ENCODE measurements at places on chromosomes 5 and 9. TPM values are rescaled to one million over a fixed set of nuclear protein-coding genes. Genes with fewer than 3 reads are reported as not detected.

The ENHO gene
- total RNA-seq: 32.7 TPM

- DNase-seq: no peak
- no peaks in the 10 kb centered on the region for H3K4me1 ChIP-seq
- no peak overlapping the region for H3K27ac ChIP-seq
- H3K27me3 ChIP-seq: no peaks in the 10 kb centered on the region
- H3K36me3 ChIP-seq: no peaks in the 10 kb centered on the region
These were observed 10.7 kb downstream of the OR1L8 start for GRCh38 chr9:122572456-122572855.

- H3K4me1 ChIP-seq: peaks cover 68% of the 10 kb centered on the region
- H3K27ac ChIP-seq: no peak overlapping the region
- no peak overlapping the region for H3K4me3 ChIP-seq
- H3K36me3 ChIP-seq: no peaks in the 10 kb centered on the region
- H3K27me3 ChIP-seq: no peaks in the 10 kb centered on the region
- DNase-seq: no peak
These were observed 16.8 kb upstream of the DAB2IP start for GRCh38 chr9:121634329-121635261.

GRCh38 chr5:14851050-14851419, 20.5 kb downstream of the ANKH start:
- DNase-seq: no peak
- no peaks in the 10 kb centered on the region for H3K27me3 ChIP-seq
- H3K27ac ChIP-seq: no peak overlapping the region
- peaks cover 4% of the 10 kb centered on the region for H3K36me3 ChIP-seq

DNA sequence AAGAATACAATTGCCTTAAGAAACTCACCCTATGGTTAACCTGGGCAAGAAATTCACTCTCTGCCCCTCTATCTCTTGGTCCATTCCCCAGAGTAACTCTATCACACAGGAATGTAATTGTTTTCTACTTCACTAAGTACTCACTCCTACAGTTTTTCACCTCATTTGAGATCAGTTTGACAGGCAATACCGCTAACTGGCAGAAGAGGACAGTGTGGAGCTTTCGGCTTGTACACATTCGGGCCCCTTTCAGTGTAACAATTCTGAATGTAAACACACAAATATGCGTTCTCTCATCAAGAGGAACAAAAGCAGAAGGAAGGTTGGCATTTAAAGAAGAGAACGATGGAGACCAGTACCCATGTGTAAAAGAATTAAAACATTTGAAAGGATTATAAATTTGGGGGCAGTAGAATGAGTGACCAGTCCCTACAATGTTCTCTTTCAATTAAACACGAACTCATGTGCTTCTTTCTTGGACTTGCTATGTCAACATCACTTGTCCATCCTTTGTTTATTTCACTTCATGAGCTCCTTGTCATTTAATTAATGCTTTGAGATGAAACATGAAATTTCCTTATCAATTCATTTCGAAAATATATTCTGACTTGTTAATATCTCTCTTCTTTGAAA, 188.5 kb upstream of the GRAMD2B start:
- H3K36me3 ChIP-seq: no peaks in the 10 kb centered on the region
- DNase-seq: no peak
- H3K27ac ChIP-seq: no peak overlapping the region
- H3K4me3 ChIP-seq: no peak overlapping the region
- no peaks in the 10 kb centered on the region for H3K27me3 ChIP-seq

The PCAT7 gene
- not detected for total RNA-seq

GRCh38 chr5:177162379-177162778, 28.8 kb downstream of the NSD1 start:
- no peak overlapping the region for H3K4me3 ChIP-seq
- H3K36me3 ChIP-seq: peaks cover 30% of the 10 kb centered on the region
- DNase-seq: no peak
- no peak overlapping the region for H3K27ac ChIP-seq

The TMC1 gene
- 0.39 TPM for total RNA-seq

- H3K4me3 ChIP-seq: no peak overlapping the region
- no peak for DNase-seq
- H3K4me1 ChIP-seq: no peaks in the 10 kb centered on the region
These were observed 37.5 kb downstream of the SLC44A1 start for GRCh38 chr9:105281926-105282325.

GRCh38 chr5:38724301-38725030, 121.3 kb upstream of the OSMR start:
- H3K4me3 ChIP-seq: no peak overlapping the region
- no peak for DNase-seq
- H3K27ac ChIP-seq: peak overlapping the region; percentile 61
- peaks cover 28% of the 10 kb centered on the region for H3K4me1 ChIP-seq

GRCh38 chr9:134641990-134642384, 384 bp downstream of the COL5A1 start:
- H3K4me1 ChIP-seq: peaks cover 67% of the 10 kb centered on the region
- H3K27me3 ChIP-seq: peaks cover 28% of the 10 kb centered on the region
- DNase-seq: no peak
- H3K4me3 ChIP-seq: peak overlapping the region; percentile 71

DNA sequence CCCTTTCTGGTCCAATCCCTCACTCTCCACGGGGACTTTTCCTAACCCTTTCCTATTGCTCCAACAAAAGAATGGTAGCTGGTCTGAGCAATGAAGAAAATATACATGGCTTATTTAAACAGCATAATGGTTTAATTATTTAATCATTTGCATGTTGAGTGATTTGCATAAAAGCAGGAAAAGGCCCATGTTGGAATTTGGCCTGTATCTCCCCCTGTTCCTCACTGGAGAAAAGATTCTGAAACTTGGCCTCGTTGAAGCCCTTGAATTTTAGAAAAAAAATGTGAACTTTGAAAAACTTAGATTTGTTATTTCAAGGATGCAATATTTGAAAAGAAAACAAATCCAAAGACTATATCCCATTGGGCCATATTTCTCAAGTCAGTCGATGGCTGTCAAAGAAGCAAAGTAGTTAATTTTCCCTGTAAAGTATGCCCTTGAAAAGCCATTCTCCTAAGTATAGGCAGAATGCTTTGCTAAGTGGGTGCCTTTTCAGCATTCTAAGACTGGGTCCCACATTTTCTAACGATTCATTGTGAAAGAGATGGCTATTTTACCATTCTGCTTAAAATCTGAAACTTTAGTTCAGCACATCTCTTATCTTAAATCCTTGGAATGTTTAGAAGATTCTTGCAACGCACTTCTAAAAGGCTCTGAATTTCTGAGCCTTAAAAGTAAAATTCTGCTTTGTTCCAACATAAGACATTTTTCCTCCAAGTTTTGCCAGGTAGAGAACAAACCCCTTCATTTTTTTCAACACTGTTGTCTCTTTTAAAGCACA, 428.8 kb downstream of the ARHGEF28 start:
- no peak overlapping the region for H3K27ac ChIP-seq
- no peak overlapping the region for H3K4me3 ChIP-seq
- no peaks in the 10 kb centered on the region for H3K36me3 ChIP-seq
- no peaks in the 10 kb centered on the region for H3K4me1 ChIP-seq
- no peaks in the 10 kb centered on the region for H3K27me3 ChIP-seq

The C5orf58 gene
- total RNA-seq: not detected

DNA sequence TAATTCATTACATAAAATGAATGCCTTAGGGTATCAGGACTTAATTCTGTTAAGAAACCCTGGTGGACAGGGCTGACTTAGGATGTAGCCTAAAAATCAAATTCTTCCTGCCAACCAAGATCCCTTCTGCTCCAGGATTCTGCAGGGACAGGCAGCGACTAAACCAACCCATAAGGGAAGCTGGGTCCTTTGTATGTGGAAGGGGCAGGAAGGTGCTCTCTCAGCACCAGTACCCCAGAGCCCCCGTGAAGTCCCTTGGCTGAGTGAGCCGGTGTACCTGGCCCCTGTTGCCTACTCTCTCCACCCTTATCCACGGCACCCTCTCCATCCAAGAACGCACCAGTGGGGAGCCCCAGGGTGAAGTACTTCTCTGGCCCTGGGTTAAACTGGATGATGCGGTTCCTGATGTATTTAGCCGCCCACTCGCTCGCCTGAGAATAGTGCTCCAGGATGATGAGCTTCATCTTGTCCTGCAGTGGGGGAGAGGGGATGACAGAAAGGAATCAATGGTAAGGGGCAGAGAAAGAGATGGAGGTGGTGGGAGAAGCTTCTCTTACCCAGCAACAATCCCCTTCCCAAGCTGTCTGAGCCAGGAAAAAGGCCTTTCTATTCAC, 1.1 kb downstream of the GNPDA1 start:
- no peak overlapping the region for H3K27ac ChIP-seq
- DNase-seq: no peak
- H3K27me3 ChIP-seq: no peaks in the 10 kb centered on the region
- peaks cover 15% of the 10 kb centered on the region for H3K4me1 ChIP-seq

The ORM1 gene
- 0.72 TPM for total RNA-seq

DNA sequence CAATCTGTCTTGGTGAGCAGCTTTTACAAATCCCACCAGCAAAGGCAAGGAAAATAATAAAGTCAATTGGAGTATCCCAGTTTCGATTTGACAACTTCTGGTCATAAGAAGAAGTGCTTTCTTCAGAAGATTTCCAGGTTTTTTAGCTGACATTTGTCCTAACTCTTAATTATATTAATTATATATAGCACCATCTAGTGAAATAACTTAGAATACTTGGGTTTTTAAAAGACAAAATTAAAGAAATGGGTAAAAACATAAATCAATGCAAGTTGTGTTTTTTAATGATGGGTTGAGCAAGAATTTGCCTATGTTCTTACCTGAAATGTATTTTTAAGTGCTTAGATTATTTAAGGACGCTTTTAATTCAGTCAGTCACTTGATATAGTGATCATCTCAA, 421.8 kb downstream of the ACTL7B start:
- no peak overlapping the region for H3K27ac ChIP-seq
- H3K4me1 ChIP-seq: no peaks in the 10 kb centered on the region
- no peak overlapping the region for H3K4me3 ChIP-seq
- H3K27me3 ChIP-seq: no peaks in the 10 kb centered on the region
- no peaks in the 10 kb centered on the region for H3K36me3 ChIP-seq

The MORN5 gene
- 5.8 TPM for total RNA-seq

DNA sequence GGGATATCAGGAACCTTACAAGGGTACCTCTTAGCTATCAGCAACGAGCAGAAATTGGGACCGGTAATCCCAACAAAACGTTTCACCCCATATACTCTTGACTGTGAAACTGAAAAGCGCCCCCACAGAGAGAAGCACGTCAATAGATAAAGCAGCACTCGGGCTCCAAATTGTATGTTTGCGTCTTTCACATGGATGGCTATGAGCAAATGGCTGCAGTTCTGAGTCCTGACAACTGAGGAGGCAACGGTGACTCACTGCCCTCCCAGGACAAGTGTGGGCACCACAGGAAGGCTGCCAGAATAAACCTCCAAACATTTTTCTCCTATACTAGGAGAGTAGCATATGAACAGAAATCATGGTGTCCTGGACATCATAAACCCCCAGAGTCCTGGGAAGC, 36.6 kb downstream of the SEMA4D start:
- peaks cover 22% of the 10 kb centered on the region for H3K4me1 ChIP-seq
- H3K27ac ChIP-seq: no peak overlapping the region
- no peak overlapping the region for H3K4me3 ChIP-seq
- DNase-seq: no peak

The MBLAC2 gene
- total RNA-seq: 33.9 TPM

The RASEF gene
- 3.0 TPM for total RNA-seq

The CCL27 gene
- total RNA-seq: 0.66 TPM

- no peaks in the 10 kb centered on the region for H3K4me1 ChIP-seq
- H3K4me3 ChIP-seq: no peak overlapping the region
- no peaks in the 10 kb centered on the region for H3K27me3 ChIP-seq
- no peak for DNase-seq
- H3K27ac ChIP-seq: no peak overlapping the region
These were observed 10.9 kb upstream of the RNF145 start for GRCh38 chr5:159220206-159220605.

The TIMD4 gene
- total RNA-seq: 5.3 TPM

The PNPLA7 gene
- total RNA-seq: 0.89 TPM

The FOXI1 gene
- total RNA-seq: not detected

- H3K27ac ChIP-seq: no peak overlapping the region
- peaks cover 30% of the 10 kb centered on the region for H3K27me3 ChIP-seq
- no peak for DNase-seq
- peaks cover 11% of the 10 kb centered on the region for H3K4me1 ChIP-seq
- peaks cover 11% of the 10 kb centered on the region for H3K36me3 ChIP-seq
- H3K4me3 ChIP-seq: no peak overlapping the region
These were observed 2.7 kb downstream of the GRM6 start for GRCh38 chr5:178992291-178992895.

- H3K4me1 ChIP-seq: peaks cover 3% of the 10 kb centered on the region
- no peak overlapping the region for H3K4me3 ChIP-seq
- no peaks in the 10 kb centered on the region for H3K27me3 ChIP-seq
- H3K36me3 ChIP-seq: no peaks in the 10 kb centered on the region
- DNase-seq: no peak
- no peak overlapping the region for H3K27ac ChIP-seq
These were observed 87.7 kb downstream of the OSTF1 start for GRCh38 chr9:75176037-75176436.

The CTXN3 gene
- total RNA-seq: 21.4 TPM

DNA sequence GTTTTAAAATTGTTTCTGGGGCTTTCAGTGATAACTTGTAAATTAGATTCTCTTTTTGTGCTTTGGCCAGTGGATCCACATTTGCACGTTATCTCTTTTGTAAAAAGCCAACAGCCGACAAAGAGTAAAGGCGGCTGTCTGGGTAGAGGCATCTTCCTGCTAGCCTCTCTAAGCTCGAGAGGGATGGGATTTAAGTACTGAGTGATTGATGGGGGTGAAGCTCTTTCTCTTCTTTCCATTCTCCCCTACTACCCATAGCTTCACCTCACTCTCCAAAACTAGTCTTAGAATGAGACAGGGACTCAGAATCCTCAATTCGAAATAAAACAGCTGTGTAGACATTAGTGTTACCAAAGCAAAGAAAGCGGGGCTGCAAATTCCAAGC, 3.4 kb downstream of the PBX3 start:
- H3K36me3 ChIP-seq: no peaks in the 10 kb centered on the region

DNA sequence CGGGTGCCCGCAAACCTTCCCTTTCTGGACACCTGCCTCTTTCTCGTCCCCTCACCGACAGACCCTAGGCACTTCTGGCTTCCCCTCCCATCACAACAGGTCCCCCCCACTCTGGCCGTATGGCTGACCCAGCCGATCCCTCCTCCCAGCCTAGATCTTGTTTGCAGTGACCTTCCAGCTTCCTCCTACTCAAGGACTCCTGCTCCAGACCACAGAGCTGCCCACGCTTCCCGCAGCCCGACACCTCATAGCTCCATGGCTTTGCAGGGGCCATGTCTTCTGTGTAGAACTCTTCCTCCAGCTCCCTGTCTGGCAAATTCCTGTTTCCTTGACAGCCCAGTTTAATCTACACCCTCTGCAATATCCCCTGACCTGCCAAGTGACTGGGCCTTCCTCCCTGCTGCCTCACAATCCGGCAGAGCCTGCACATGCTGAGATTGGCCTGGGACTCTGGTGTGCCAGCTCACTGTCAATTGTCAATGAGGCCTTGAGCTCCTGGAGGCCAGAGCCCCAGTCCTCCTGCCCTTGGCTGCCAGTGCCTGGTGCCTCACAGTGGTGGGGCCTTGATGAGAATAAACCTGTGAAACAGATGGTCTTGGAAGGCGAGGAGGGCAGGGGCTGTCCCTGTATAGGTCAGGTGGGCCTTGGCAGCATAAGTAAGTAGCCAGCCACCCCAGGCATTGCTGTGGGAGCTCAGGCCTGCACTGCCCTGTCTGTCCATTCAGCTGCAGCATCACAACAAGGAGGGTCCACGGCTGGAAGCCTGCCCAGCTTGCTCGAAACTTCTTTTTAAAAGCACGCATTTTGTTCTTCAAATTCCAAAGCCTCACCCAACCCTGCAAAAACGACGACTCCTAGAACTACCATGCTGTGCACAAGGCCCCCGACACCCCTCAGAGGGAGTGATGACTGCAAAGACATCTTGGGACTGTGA, 50.5 kb downstream of the GADD45G start:
- H3K4me1 ChIP-seq: peaks cover 34% of the 10 kb centered on the region
- DNase-seq: no peak
- H3K27ac ChIP-seq: no peak overlapping the region

The CDKN2B gene
- 0.79 TPM for total RNA-seq
